ENCODE measurements at places on chromosomes 4 and X. TPM values are rescaled to one million over a fixed set of nuclear protein-coding genes. Genes with fewer than 3 reads are reported as not detected.
A peak's percentile ranks its signal among the peaks of the same experiment; 100 is the strongest.

- DNase-seq: no peak
Observed at GRCh38 chr4:147548256-147548655, 67.4 kb downstream of the EDNRA start.

- peak; percentile 8 for DNase-seq
Observed at GRCh38 chr4:845836-846251, 19.9 kb upstream of the CPLX1 start.

DNA sequence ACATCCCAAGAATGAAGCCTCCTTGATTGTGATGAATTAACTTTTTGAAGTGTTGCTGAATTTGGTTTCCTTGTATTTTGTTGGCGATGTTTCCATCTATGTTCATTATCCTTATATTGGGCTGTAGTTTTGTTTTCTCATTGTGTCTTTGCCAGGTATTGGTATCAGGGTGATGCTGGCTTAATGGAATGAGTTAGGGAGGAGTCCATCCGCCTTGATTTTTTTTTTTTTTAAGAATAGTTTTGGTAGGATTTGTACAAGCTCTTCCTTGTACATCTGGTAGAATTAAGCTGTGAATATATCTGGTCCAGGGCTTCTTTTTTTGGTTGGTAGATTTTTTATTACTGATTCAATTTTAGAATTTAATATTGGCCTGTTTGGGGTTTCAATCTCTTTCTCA is 166.1 kb upstream of the WDFY3 start:
- no peak for DNase-seq

- no peak for DNase-seq
Observed at GRCh38 chrX:154074199-154074598, 23.3 kb downstream of the MECP2 start.

DNA sequence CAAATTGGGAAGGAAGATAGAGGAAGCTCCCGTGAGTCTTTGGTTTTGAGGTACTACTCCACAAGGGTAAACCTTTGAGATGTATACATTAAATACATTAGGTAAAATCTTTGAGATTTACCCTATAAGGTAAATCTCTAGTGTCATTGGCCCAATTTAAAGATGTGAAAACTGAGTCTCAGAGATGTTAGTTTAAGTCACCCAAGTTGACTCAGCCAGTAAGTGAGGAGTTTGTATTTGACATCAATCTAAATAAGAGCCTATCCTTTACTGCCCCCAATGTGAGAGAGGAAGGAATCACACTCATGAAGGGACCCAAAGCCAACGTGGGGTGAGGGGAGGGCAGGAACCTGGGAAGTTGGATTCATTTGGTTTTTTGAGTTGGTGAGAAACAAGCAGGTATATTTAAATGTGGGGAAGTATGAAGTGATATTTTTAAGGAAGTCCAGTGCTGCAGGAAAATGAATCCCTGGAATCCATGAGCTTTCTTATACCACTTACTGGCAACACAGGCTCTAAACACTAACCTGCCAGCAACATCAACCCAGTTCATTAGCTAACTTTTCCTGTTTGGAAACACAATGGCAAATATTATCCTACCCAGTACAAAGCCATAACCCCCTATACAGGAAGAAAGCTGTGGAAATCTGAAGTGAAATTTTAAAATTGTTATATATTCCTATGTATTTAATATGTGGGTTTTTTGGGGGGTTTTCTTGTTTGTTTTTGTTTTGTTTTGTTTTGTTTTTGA is 55.3 kb downstream of the PALLD start:
- DNase-seq: no peak

GRCh38 chr4:83643036-83643435 is 107.1 kb downstream of the GPAT3 start:
- DNase-seq: no peak

DNA sequence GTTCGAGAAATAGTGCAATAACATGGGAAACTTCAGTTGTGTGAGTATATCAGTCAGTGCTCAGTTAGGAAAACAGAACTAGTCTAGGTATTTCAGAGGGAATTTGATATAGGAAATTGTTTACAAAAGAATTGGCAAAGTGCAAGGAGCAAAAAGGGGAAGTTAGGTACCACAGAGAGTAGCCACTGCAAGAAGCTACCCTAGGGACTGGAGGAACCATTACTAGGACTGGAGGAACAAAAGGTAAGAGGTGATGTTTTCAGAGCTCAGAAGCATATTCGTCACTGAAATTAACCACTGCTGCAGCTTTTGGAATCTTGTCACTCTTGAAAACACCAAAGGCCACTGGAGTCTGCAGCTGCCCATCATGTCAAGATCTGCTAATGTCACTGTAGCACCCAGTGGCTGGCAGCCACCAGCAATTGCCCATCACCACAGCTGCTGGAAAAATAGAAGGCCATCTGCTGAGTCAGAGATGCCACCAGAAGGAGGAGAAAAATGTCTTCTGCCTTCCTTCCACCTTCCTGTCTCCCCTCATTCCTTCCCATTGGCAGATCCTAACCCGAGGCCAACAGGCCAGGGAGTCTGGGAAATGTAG is 160.6 kb upstream of the RPS6KA3 start:
- no peak for DNase-seq

DNA sequence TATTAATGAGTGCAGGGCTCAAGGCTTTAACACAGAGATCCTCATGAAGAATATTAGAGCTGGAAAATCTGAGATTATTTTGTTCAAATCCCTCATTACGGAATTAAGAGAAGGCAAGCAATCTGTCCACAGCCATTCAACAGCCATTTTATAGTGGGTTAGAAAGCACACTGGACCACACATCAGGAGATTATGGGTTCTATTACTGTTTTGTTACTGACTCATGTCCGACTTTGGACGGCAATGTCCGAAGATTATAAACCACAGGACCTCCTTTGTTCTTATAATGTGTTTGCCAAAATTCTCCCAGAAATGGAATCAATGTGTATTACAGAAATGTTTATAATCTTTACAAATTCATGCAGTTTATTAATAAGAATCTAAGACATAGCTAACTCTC is 8.1 kb downstream of the LAMTOR3 start:
- no peak for DNase-seq

DNA sequence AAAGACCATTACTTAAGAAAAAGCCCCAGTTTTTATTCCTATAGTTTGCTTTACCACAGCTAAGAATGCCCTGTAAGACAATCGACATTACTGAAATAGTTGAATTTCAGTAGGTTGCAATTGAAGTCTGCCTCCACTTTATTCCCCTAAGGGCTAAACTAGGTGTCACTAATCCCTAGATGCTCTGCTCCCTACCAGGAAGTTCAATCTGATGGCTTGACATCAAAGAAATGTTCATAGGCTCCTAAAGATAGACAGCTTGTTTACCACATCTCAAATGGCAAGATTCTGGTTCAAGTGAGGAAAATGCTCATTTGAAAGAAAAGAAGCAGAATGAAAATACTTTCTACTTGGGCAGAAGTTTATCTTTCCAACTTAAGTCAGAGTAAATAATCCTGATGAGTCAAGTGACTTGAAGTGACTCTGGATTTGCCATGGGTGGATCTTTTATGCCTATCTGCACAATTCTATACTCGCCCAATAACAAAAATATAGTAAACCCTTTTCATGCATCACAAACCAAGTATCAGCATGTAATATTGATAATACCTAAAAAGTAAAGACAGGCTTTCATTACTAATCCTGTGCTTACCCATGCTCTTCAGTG is 117.2 kb downstream of the SH3RF1 start:
- DNase-seq: no peak

GRCh38 chr4:48985976-48986653 is at the start of gene CWH43:
TSS of gene CWH43 (plus strand) at chr4:48986275. CDS start at chr4:48986430, 155 bp downstream.
- DNase-seq: no peak

DNA sequence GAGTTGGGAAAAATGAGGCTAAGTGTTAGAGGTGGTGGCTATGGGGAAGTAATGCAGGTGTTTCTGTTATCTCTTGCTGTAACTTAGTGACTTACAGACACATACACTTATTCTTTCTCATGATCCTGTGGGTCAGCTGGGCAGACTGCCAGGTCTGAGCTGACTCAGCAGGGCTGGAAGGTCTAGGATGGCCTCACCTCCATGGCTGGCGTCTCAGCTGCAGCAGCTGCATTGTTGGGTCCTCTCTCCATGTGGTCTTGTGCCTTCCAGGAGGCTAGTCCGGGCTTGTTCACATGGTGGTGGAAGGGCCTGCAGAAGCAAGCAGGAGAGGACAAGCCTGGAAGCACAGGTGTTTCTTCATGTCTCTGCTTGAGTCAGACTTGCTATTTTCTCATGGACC is 172.7 kb downstream of the NHS start:
- no peak for DNase-seq

- no peak for DNase-seq
Observed at GRCh38 chr4:145530662-145531061, 49.0 kb downstream of the SMAD1 start.

- DNase-seq: no peak
Observed at GRCh38 chr4:163726641-163727040, 232.2 kb downstream of the TMA16 start.

DNA sequence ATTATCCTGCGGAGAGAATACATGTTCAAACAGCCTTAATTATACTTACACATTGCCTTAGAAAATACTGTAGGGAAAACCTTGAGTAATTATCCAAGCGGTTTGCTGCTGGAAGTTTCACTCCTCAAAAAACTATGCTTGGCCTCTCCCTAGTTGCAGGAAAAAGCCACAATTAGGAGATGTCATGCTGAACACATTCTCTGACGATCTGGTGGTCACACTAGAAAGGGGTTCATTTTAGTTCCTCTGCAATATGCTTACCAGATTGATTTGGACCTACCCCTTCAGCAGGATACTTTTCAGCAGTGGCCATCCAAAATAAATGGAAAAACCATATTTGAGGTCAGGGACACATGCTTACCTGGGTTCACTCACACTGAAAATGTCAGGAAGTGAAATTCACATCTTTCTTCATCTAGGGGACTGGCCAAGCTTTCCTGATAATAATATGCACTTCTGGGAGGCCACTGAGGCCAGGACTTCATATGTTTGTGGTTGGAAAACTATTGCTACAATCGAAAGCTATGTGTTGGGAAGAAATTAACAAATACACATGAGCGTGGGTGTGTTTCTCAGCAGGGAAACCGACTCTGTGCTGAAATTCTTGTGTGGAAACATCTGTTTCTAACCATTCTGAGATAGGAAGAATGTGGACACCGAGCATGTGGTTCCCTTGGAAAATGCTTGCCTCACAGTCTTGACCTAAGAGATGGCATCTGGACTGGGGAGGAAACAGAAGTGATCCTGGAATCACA is 68.8 kb downstream of the ATXN3L start:
- DNase-seq: no peak

GRCh38 chr4:2927696-2928075 is 35.5 kb downstream of the NOP14 start:
- no peak for DNase-seq

DNA sequence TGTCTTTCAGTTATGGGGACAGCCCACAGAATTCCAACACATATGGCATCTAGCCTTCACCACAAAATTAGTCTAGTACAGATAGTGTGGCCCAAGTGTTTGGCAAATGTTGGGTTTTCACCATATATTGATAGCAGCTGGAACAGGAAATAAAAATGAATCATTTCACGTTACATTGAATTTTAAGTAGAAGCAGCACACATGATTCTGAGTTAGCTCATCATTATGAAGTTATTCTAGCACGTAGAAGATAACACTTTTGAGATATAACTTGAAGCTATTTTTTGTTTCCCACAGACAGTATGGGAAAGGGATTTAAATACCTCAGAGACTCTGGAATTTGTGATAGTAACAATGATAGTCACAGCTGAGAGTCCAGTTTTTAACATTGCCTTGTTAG is 118.7 kb downstream of the FAT4 start:
- no peak for DNase-seq

- DNase-seq: no peak
Observed at GRCh38 chr4:30792601-30793000, 72.4 kb downstream of the PCDH7 start.

DNA sequence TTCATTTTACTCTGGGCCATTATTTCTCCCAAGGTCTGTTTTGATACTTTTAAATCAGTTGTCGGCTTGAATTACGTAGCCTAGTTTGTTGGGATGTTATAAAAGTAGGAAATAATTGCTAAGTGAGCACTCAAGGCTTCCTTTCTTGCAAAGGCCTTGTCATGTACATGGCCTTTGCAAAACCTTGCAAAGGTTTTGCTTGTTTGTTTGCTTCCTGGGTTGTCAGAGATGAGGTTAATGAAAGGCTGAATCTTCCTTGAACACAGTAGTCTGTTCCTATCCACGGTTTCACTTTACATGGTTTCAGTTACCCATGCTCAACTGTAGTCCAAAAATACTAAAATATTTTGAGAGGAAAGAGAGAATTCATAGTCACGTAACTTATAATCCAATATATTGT is 113.5 kb downstream of the NAA11 start:
- DNase-seq: no peak

- DNase-seq: no peak
Observed at GRCh38 chr4:10023050-10023419, 1.7 kb upstream of the SLC2A9 start.

DNA sequence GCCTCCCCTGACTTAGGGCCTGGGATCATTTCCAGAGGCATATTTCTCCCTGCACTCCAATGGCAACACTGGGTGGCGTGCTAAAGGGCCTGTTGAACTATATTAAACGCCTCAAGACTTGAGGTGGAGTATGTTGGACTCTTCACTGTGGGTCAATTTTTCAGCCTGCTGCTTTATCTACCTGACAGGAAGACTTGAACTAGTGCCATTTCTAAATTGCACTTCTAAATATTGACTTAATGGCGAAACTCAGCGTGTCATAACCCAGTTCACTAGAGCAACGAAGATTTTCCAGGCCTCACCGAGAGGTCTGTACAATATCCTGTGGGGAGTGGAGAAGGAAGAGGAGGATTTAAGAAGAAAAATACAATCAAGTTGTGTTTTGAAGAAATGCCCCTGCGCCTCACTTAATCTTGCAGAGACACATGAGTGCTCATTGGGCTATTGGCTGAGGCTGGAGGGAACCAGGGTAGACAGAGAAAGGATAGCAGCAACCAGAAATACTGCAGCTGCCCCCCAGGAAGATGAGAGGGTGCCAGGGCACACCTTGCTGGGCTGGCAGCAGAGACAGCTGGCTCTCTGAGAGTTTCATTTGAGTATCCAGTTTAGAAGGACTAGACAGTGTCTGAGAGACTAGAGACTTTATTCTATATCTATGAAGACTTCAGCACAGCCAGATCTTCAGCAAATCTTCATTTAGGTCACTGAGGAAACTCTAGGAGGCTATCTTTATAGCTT is 67.4 kb downstream of the ENPP6 start:
- DNase-seq: no peak

Gene TSPAN7
- 144 TPM for total RNA-seq

Gene PASD1
- total RNA-seq: not detected

Gene ARMCX1
- total RNA-seq: 46.9 TPM

Gene TBCK
- 9.7 TPM for total RNA-seq

Gene AWAT2
- not detected for total RNA-seq

Gene PJA1
- 4.4 TPM for total RNA-seq

Gene ZNF185
- 1.4 TPM for total RNA-seq

Gene MUC7
- not detected for total RNA-seq

Gene TMPRSS11F
- not detected for total RNA-seq

Gene ERVMER34-1
- not detected for total RNA-seq

Gene ELOVL6
- total RNA-seq: 0.99 TPM

All from psoas muscle (tissue), 8 donors.